Activated naive CD8-positive, alpha-beta T cell treated with anti-CD3 and anti-CD28 coated beads for 36 hours (primary cell): ENCODE measurements at places on chromosomes 16 and 17. TPM values are rescaled to one million over a fixed set of nuclear protein-coding genes. Genes with fewer than 3 reads are reported as not detected.

The CCL7 gene
- total RNA-seq = not detected

The TOX3 gene
- not detected for total RNA-seq

GRCh38 chr17:81076141-81076679 lies 41.3 kb downstream of the BAIAP2 start:
- H3K4me1 ChIP-seq = no peaks in the 10 kb centered on the region
- H3K27me3 ChIP-seq = no peaks in the 10 kb centered on the region
- no peak overlapping the region for H3K27ac ChIP-seq

DNA sequence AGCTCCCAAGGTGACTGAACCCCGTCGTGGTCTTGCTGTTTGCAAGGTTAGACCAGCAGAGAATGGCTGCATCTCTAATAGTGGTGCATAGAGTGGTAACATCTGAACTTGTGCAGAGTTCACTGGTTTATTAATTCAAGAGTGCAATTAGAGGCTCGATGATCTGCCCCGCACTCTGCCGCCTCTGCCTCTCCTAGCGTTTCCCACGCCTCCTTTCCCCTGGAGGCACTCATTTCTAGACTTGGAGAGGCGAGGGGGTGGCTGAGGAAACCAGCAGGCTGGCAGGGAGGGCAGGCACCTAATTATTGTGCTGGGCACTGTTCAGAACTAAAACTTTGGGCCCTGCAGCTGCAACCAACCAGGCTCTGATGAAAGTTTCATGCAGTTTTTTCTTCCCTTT lies 363.5 kb upstream of the EEF2KMT start:
- no peak for DNase-seq
- no peaks in the 10 kb centered on the region for H3K36me3 ChIP-seq
- no peak overlapping the region for H3K27ac ChIP-seq
- H3K4me1 ChIP-seq = no peaks in the 10 kb centered on the region

DNA sequence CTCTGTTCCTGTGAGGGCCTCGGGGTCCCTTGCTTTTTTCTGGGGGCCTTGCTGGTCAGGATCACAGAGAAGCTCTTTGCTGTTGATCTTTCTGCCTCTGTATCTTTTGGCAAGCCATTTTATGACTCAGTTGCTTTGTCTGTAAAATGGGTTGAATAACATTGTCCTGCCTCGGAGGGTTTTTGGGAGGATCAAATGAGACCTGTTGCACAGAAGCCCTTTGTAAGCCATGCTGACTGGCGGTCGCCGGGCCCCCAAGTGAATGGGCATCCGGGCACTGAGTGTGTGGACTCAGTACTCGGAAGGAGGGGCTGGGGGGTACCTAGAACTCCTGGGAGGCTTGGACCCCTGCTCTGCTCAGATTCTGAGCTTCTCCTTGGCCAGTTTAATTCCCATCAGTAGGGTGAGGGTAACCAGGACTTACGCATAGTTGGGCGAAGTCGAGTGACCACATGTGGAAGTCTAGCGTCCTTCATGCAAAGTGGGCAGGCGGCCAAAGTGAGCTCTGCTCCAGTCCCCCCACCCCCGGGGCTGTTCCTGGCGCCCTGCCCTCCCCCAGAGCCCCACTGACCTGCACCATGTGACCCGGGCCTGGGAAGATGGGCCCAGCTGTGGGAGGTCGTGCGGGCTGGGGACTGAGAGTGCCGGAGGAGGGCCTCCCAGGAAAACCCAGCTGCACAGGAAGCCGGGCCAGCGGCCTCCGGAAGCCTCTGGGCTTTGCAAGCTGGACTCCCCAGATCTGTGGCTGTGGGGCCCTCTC lies 284.0 kb downstream of the SEC14L1 start:
- H3K36me3 ChIP-seq = no peaks in the 10 kb centered on the region
- no peaks in the 10 kb centered on the region for H3K27me3 ChIP-seq
- no peak for DNase-seq
- no peak overlapping the region for H3K27ac ChIP-seq
